ENCODE measurements at places on chromosomes 7 and 10. TPM values are rescaled to one million over a fixed set of nuclear protein-coding genes. Genes with fewer than 3 reads are reported as not detected.

GRCh38 chr10:103745341-103746247, 109.8 kb downstream of the SH3PXD2A start:
- no peak overlapping the region for H3K27ac ChIP-seq
- H3K4me3 ChIP-seq = no peak overlapping the region
- H3K4me1 ChIP-seq = no peaks in the 10 kb centered on the region
- H3K36me3 ChIP-seq = no peaks in the 10 kb centered on the region

DNA sequence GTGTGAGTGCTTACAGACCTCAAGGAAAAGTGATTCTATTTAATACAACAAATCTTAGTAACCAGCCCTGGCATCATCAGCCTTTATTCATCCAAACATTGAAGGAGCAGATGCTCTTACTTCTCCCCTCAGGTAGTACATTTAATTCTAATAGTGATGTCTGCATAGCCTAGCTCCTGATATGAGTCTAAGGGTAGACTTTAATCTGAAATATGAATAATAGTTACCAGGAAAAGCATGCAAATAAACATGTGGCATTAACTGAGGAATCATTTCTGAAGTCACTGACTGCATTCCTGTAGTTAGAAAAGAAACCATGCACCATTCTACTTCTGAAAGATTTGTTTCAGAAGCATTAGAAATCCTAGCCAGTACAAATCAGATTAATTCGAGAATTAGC, 25.7 kb upstream of the LMBR1 start:
- no peak overlapping the region for H3K4me3 ChIP-seq
- H3K36me3 ChIP-seq = no peaks in the 10 kb centered on the region
- H3K27ac ChIP-seq = no peak overlapping the region
- no peak for DNase-seq

- no peaks in the 10 kb centered on the region for H3K4me1 ChIP-seq
- H3K4me3 ChIP-seq = no peak overlapping the region
Measured at GRCh38 chr10:33804584-33804983, 470.1 kb upstream of the NRP1 start.

DPP6 gene
- total RNA-seq = 107 TPM

ALKBH4 gene
- total RNA-seq = 19.8 TPM

VWA2 gene
- not detected for total RNA-seq

DNA sequence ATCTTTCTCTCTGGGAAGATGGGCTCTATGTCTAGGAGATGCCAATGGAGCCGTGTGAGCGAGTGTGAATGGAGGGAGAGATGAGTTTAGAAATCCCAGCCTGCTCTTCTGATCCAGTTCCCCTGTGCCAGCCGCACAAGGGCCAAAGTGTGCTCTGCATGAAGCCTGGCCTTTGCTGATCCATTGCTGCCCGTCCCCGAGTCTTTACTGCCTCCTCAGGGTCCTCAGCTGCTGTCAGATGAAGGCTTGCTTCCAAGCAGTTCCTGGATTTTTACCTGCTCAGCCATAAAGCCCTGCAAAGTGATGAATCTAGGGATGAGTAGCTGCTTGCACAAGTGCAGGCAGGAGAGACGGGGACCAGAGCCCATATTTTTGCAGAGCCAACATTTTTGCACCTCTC, 115.9 kb downstream of the ZMIZ1 start:
- no peak for DNase-seq
- H3K27me3 ChIP-seq = no peaks in the 10 kb centered on the region
- peaks cover 34% of the 10 kb centered on the region for H3K4me1 ChIP-seq

- DNase-seq = no peak
- H3K4me3 ChIP-seq = no peak overlapping the region
- H3K27ac ChIP-seq = no peak overlapping the region
- H3K4me1 ChIP-seq = no peaks in the 10 kb centered on the region
- no peaks in the 10 kb centered on the region for H3K27me3 ChIP-seq
Measured at GRCh38 chr10:124496620-124497019, 35.0 kb downstream of the LHPP start.

- no peaks in the 10 kb centered on the region for H3K4me1 ChIP-seq
Measured at GRCh38 chr10:51786016-51786683, 86.8 kb upstream of the CSTF2T start.

LRRN3 gene
- total RNA-seq = not detected

DNA sequence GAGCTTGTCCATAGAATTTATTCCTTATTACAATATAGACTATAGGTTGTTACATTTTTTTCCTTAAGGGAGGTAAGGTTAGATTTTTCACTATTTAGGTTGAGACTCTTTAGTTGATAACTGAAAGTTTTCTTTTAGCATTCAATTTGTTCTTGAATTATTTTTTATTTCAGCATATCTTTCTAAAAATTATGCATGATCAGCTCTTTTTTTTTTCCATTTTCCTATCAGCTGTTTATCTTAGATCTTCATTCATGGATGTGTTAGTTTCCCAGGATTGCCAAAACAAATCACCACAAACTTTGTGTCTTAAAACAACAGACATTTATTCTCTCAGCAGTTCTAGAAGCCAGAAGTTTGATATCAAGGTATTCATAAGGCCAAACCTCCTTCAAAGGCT, 915.9 kb upstream of the C7orf33 start:
- no peaks in the 10 kb centered on the region for H3K27me3 ChIP-seq
- no peak overlapping the region for H3K4me3 ChIP-seq
- no peak for DNase-seq
- no peak overlapping the region for H3K27ac ChIP-seq

- no peaks in the 10 kb centered on the region for H3K36me3 ChIP-seq
- H3K4me1 ChIP-seq = no peaks in the 10 kb centered on the region
- no peak overlapping the region for H3K4me3 ChIP-seq
- H3K27ac ChIP-seq = no peak overlapping the region
Measured at GRCh38 chr10:1612908-1613307, 124.4 kb downstream of the ADARB2 start.

SPDYE1 gene
- not detected for total RNA-seq

EMX2 gene
- 6.7 TPM for total RNA-seq

DNA sequence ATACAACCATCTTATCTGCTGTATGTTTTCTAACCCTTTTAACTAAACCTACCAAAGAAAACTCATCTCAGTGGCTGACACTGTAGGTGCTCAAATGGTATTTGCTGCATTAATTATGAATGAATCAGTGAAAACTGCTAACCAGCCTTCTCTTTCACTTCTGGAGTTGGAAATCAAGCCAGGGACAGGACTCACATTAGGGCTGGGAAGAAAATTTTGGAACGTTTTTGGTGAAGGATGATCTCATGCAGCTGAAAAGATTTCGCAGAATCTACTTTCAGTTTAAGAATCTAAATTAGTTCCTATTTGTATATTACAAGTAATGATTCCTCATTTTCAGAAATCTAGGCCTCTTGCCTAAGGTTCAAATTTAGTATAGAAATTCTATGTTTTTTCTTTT, 12.9 kb downstream of the MTPN start:
- no peak overlapping the region for H3K27ac ChIP-seq
- H3K4me1 ChIP-seq = no peaks in the 10 kb centered on the region
- DNase-seq = no peak
- no peaks in the 10 kb centered on the region for H3K36me3 ChIP-seq

PDK4 gene
- total RNA-seq = 12.0 TPM

GRCh38 chr10:96765406-96766240, 45.3 kb upstream of the PIK3AP1 start:
- H3K4me1 ChIP-seq = no peaks in the 10 kb centered on the region
- H3K27ac ChIP-seq = no peak overlapping the region
- no peaks in the 10 kb centered on the region for H3K36me3 ChIP-seq
- DNase-seq = no peak
- H3K27me3 ChIP-seq = no peaks in the 10 kb centered on the region

DNA sequence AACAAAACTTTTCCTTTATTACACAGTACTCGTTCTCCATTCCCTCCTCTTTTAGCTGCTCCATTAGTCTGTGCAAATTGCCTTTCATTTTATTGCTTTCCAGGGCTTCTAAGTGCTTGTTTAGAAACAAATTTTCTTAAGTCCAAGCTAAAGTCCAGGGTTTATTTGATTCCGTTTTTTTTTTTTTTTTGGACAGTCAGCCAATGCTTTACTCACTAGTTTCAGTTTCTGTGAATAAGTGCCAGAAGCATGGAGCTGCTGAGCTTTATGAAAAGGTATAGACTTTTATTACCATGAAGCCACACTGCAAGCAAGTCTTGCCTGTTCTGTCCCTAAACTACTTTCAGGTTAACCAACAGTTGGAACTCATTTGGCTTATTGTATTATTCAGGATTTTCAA, 455.0 kb downstream of the GFRA1 start:
- no peaks in the 10 kb centered on the region for H3K36me3 ChIP-seq
- no peak for DNase-seq
- H3K4me3 ChIP-seq = no peak overlapping the region
- no peaks in the 10 kb centered on the region for H3K27me3 ChIP-seq
- H3K4me1 ChIP-seq = no peaks in the 10 kb centered on the region

GRCh38 chr10:1738950-1739349, 1.6 kb upstream of the ADARB2 start:
- H3K4me3 ChIP-seq = no peak overlapping the region
- DNase-seq = no peak
- no peak overlapping the region for H3K27ac ChIP-seq
- peaks cover 47% of the 10 kb centered on the region for H3K27me3 ChIP-seq
- H3K4me1 ChIP-seq = peaks cover 8% of the 10 kb centered on the region

RBM20 gene
- total RNA-seq = 3.8 TPM

PNLIP gene
- not detected for total RNA-seq

VWC2 gene
- 1.9 TPM for total RNA-seq

DNA sequence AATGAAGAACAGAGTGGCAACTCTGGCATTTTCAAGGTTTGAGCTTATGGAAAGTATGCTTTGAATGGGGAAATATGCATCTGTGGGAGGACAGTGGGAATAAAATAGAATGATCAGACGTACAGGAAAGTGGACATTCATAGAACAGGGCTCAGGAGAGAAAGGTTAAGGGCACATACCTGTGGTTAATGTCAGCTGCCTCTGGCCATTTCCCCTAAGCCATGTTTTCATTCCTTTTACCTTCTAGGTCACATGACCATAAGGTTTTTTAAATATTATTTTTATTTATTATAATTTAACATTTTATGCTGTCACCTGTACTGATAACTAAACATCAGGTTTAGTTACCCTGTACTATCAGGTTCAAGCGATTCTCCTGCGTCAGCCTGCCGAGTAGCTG, 52.8 kb downstream of the LRRC4 start:
- no peak for DNase-seq
- H3K27me3 ChIP-seq = no peaks in the 10 kb centered on the region
- no peak overlapping the region for H3K4me3 ChIP-seq
- H3K4me1 ChIP-seq = no peaks in the 10 kb centered on the region

TCTN3 gene
- total RNA-seq = 28.7 TPM

PRRT4 gene
- total RNA-seq = not detected

- no peak for DNase-seq
- H3K27me3 ChIP-seq = no peaks in the 10 kb centered on the region
- H3K36me3 ChIP-seq = no peaks in the 10 kb centered on the region
- no peak overlapping the region for H3K4me3 ChIP-seq
Measured at GRCh38 chr10:36313142-36313541, 671.0 kb upstream of the FZD8 start.

DNA sequence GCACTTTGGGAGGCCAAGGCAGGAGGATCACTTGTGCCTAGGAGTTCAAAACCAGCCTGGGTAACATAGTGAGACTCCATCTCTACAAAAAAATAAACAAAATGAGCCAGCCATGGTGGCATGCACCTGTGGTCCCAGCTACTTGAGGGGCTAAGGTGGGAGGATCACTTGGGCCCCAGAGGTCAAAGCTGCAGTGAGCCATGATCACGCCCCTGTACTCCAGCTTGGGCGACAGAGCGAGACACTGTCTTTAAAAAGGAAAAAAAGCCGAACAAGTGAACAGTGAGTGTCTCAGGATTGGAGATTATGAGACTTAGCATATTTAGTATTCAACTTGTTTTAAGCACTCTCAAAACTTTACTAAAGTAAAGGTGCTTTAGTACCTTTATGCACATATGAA, 28.1 kb downstream of the BLNK start:
- H3K27ac ChIP-seq = no peak overlapping the region
- no peak for DNase-seq
- H3K4me3 ChIP-seq = no peak overlapping the region
- H3K36me3 ChIP-seq = no peaks in the 10 kb centered on the region
- H3K4me1 ChIP-seq = no peaks in the 10 kb centered on the region
- H3K27me3 ChIP-seq = no peaks in the 10 kb centered on the region

DNA sequence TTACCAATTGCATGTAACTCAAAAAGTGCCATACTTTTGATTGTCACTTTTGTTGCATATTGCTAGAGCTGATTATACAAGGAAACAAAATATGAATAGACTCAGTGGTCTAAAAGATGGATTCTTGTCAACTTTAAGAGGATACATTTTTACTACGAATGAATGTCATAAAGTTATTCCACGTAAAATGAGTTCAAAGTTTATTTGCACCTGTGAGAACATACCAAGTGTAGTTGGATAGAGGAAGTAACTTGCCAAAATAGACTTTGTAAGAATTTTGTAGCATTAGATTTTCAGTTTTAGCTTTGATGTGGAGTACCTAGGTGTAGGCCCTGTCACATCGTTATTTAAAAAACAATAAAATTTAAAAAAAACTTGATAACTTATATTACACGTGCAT, 106.2 kb downstream of the PHF14 start:
- H3K4me3 ChIP-seq = no peak overlapping the region
- H3K27me3 ChIP-seq = no peaks in the 10 kb centered on the region
- DNase-seq = no peak
- no peaks in the 10 kb centered on the region for H3K4me1 ChIP-seq

DNA sequence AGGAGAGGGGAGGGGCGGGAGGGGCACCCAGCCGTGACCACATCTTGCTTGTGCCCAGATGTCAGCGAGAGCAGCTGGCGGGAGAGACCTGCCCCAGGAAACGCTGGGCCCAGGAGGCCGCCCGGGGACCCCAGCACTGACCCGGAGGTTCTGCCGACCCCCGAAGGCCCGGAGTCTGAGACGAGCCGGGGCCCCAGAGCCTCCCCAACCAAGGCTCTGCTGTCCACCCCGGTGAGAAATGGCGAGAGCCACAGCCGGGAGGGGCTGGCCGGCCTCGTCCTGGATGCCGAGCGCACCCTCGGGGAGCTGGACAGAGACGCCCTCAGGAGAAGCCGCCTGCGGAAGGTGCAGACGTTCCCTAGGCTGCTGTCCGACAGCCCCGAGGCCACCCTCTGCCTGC, 25.9 kb downstream of the KNDC1 start:
- no peak overlapping the region for H3K27ac ChIP-seq
- no peaks in the 10 kb centered on the region for H3K4me1 ChIP-seq
- no peak for DNase-seq
- H3K27me3 ChIP-seq = no peaks in the 10 kb centered on the region

ADAM8 gene
- total RNA-seq = 5.9 TPM

LBX1 gene
- total RNA-seq = not detected

GRCh38 chr10:76195654-76196390, 764.4 kb downstream of the LRMDA start:
- H3K36me3 ChIP-seq = no peaks in the 10 kb centered on the region
- no peaks in the 10 kb centered on the region for H3K4me1 ChIP-seq
- H3K4me3 ChIP-seq = no peak overlapping the region
- no peak overlapping the region for H3K27ac ChIP-seq
- DNase-seq = no peak
- no peaks in the 10 kb centered on the region for H3K27me3 ChIP-seq

DNA sequence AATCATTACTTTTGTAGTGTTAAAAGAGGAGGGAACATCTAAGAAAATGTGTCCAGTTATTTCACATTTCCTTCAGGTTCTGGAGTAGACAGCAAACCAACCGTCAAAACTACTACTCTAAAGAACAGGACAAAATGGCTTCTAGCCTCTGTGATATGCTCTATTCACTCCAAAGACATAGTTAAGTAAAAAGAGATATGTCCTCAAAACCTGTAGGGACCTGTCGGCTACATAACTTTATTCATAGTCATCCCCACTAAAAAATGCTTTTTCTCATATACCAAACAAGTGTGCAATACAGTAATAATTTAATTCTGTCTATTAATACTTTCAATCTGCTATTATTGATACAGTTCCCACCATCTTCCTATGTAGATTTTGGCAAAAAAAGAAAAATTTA, 642.8 kb upstream of the LRRTM3 start:
- H3K4me1 ChIP-seq = no peaks in the 10 kb centered on the region
- H3K4me3 ChIP-seq = no peak overlapping the region
- H3K36me3 ChIP-seq = no peaks in the 10 kb centered on the region
- no peak overlapping the region for H3K27ac ChIP-seq
